ENCODE measurements at places on chromosomes 7 and 10.
A peak's percentile ranks its signal among the peaks of the same experiment; 100 is the strongest.

DNA sequence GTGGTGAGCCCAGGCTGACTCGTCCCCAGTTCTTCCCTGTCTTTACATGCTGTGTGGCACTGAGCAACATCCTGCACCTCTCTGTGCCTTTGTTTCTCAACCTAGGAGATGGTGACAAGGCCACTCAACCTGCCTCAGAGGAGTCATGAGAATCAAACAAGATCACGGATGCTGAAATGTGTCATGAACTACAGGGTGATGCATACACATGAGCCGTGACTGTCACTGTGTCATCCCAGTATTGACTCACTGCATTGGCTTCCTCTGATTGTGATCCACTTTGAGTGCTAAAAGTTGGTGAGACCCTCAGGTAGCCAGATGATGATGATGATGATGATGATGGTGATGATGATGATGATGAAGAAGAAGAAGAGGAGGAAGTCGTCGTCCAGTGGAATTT, 11.5 kb downstream of the C10orf71 start:
- DNase-seq = no peak

- no peak for DNase-seq
Measured at GRCh38 chr10:34081347-34081743, 733.8 kb downstream of the PARD3 start.

GRCh38 chr10:26269754-26270153, 53.2 kb downstream of the GAD2 start:
- no peak for DNase-seq

GRCh38 chr10:4080225-4080805, 295.3 kb upstream of the KLF6 start:
- DNase-seq = no peak

- peak; percentile 21 for DNase-seq
Measured at GRCh38 chr7:55571511-55572377, 558 bp downstream of the VOPP1 start.

GRCh38 chr7:143434660-143435059, 8.6 kb upstream of the TAS2R60 start:
- DNase-seq = no peak
